Mammary microvascular endothelial cell (primary cell): ENCODE measurements at places on chromosomes 4 and X. TPM values are rescaled to one million over a fixed set of nuclear protein-coding genes. Genes with fewer than 3 reads are reported as not detected.

SMIM10L2A gene
- total RNA-seq, result 0.10 and 0.20 TPM in 2 replicates

HPRT1 gene
- total RNA-seq, result 18.0 and 20.7 TPM in 2 replicates

MED14 gene
- 14.3 and 20.4 TPM in 2 replicates for total RNA-seq

MAGEA4 gene
- not detected in 2 replicates for total RNA-seq

MAGEA12 gene
- not detected in 2 replicates for total RNA-seq

ARHGAP6 gene
- 0.10 TPM in 1 of 2 replicates, not detected in the other for total RNA-seq

KLHL15 gene
- 3.2 and 3.5 TPM in 2 replicates for total RNA-seq

ARX gene
- not detected in 2 replicates for total RNA-seq

EDA gene
- total RNA-seq, result 0.20 and 1.1 TPM in 2 replicates

DCHS2 gene
- total RNA-seq, result not detected in 2 replicates

RASL11B gene
- total RNA-seq, result not detected in 2 replicates

MAGEB16 gene
- total RNA-seq, result not detected in 2 replicates

PF4V1 gene
- not detected in 2 replicates for total RNA-seq

SLIT2 gene
- total RNA-seq, result 2.4 and 3.1 TPM in 2 replicates

GDPD2 gene
- total RNA-seq, result not detected in 2 replicates

LUZP4 gene
- total RNA-seq, result not detected in 2 replicates

CYP4V2 gene
- total RNA-seq, result 4.3 and 4.5 TPM in 2 replicates

SLC16A2 gene
- total RNA-seq, result 0.39 and 0.60 TPM in 2 replicates

FGFR3 gene
- 0.89 and 3.9 TPM in 2 replicates for total RNA-seq

VEGFD gene
- 0.07 and 0.34 TPM in 2 replicates for total RNA-seq

STS gene
- total RNA-seq, result 7.1 and 9.4 TPM in 2 replicates

AFF2 gene
- 0.13 TPM in 1 of 2 replicates, not detected in the other for total RNA-seq

SSR4 gene
- 216 and 289 TPM in 2 replicates for total RNA-seq

GPR82 gene
- not detected in 2 replicates for total RNA-seq

NXF2 gene
- not detected in 2 replicates for total RNA-seq
